Stomach (tissue), 19 donors: ENCODE measurements at places on chromosomes 1 and 21.

- no peak for DNase-seq
Observed at GRCh38 chr1:2970311-2971071, 50.8 kb upstream of the ACTRT2 start.

DNA sequence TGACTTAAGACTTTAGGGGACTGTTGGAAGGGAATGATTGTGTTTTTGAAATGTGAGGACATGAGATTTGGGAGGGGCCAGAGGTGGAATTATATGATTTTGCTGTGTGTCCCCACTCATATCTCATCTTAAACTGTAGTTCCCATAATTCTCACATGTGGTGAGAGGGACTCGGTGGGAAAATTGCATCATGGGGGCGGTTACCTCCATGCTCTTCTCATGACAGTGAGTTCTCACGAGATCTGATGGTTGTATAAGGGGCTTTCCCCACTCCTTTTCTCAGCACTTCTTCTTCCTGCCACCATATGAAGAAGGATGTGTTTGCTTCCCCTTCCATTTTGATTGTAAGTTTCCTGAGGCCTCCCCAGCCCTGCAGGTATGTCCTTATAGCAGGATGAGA lies 35.0 kb upstream of the SCAF4 start:
- no peak for DNase-seq

DNA sequence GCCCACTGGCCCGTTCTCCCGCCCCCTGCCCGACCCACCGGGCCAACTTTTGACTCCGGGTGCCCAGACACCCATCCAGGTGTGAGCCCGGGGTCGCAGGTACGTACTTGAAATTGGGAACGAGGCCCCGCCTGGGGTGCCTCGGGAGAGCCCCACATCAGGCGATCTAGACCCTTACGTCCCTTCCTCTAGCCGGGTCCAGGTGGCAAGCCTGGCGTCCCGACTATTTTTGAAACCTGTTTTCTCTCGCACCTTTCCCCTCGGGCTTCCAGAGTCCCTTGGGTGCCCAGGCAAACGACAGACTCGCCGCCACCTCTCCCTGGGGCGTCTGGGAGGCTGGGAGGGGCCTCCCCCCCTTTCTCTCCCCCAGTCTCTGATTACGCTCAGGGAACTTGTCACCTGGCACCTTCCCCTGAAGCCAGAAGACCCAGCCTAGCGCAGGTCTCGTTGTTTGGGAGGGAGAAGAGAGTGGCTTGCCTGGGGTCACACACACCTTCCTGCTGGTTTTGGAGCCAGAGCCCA lies 898 bp downstream of the LDLRAP1 start:
- DNase-seq, result peak; percentile 40

DNA sequence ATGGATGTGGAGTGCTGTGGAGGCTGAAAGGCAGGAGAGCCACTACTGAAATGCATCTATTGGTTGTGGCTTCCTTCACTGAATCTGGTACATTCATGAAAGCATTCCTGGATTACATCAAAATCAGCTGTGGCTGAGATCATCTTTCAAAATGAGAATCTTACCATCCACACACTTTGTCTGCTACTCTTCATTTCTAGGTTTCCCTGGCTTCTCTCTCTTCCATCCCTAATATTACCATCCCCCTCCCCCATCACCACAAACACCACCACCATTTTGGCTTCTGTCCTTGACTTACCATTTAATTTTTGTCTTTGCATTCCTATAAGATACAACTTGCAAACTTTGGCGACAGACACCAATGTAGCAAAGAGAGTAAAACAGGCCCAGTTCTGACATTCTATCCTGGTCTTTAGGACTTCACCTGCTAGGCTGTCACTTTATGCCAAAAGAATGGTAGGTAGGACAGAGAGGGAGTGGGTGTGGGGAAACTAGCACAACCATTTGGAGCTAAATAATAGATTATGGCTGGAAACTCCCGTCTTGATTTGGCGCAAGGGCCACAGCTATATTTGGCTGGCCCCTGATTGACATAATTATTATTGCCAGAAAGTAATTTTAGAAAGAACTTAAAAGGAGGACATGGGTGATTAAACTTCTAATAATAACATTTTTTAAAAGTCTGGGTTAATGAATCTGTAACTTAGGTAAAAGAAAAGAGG lies 15.1 kb upstream of the DUSP10 start:
- DNase-seq, result no peak

DNA sequence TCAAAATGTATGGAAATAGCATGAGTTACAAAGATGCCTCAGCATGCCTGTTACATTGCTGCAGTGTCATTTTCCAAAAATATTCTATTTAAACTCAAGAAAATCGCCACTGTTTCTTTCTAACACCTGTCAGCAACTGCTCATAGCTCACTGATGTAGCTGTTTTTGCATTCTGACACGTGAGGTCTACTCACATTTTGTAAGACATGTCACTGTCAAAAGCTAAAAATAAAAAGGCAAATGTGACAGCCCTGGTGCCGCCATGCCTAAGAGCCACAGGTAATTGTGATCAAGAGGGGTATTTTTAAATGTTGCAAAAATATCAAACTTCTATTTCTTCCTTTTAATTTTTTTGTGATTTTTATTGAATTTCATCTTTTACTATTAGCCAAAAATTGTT lies 556.2 kb upstream of the TMPRSS15 start:
- no peak for DNase-seq

GRCh38 chr1:112264553-112264952 lies 131.5 kb upstream of the CTTNBP2NL start:
- no peak for DNase-seq

- no peak for DNase-seq
Observed at GRCh38 chr1:71881611-71882010, 400.7 kb downstream of the NEGR1 start.

DNA sequence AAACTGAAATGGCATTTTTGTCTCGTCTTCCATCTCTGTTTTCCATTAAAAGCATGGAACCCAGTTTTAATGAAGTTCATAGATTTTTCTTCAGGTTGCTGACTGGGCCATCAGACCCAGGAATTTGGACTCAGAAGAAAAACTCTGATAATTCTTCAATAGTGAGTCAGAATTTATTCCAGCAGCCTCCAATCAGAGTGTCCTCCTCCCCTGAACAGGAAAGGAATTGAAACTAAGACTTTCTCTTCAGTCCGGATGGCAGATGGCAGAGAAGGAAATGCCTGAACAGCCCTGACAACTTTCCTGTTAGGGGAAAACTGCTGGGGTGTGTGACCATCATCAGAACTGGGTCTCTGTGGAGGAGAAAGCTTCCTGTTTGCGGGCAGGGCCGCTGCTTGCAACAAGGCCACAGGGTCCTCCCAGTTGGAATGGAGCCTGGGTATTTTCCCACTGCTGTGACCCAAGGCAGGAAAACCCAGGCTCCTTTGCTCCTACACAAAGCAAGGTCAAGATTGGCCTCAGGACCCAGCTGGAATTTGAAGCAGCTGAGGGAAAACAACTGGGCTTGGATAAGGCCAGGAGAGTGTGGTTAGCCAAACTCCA lies 20.7 kb downstream of the CD34 start:
- peak; percentile 79 for DNase-seq
